Activated CD8-positive, alpha-beta T cell treated with anti-CD3 and anti-CD28 coated beads, Interleukin-2, amount 10 ng/mL, durations not matched to agents 7 days and 5 days (primary cell): ENCODE measurements at places on chromosomes 2 and 18. TPM values are rescaled to one million over a fixed set of nuclear protein-coding genes. Genes with fewer than 3 reads are reported as not detected.

DOK6 gene
- not detected for total RNA-seq

MTCL1 gene
- total RNA-seq, result 1.7 TPM

CARF gene
- total RNA-seq, result 8.5 TPM

SCYGR1 gene
- total RNA-seq, result not detected

DTYMK gene
- 103 TPM for total RNA-seq

GRCh38 chr2:9573013-9573720, 17.5 kb upstream of the ADAM17 start:
- no peaks in the 10 kb centered on the region for H3K36me3 ChIP-seq
- no peak overlapping the region for H3K27ac ChIP-seq
- no peaks in the 10 kb centered on the region for H3K27me3 ChIP-seq
- no peak overlapping the region for H3K4me3 ChIP-seq

GRCh38 chr18:41695441-41695840, 259.6 kb upstream of the PIK3C3 start:
- no peak overlapping the region for H3K4me3 ChIP-seq
- DNase-seq, result no peak
- no peaks in the 10 kb centered on the region for H3K27me3 ChIP-seq
- no peaks in the 10 kb centered on the region for H3K36me3 ChIP-seq
- peaks cover 4% of the 10 kb centered on the region for H3K4me1 ChIP-seq

DNA sequence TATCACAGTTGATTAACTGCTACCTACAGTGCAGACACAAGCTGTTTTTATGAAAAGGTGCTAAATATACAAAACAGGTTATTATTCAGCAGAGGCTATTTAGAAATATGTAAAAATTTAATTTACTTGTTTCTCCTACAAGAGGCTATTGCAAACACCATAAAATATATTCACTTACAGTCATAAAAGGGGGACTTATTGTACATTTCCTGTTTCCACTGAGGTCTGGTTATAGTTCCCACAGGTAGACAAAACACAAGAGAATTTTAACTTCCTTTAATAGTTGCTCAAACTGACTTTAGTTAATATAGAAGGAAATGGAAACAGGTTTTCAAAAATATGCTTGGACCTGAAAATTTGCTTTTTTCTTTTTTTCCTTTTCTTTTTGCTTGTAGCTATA, 40.0 kb upstream of the FRZB start:
- no peaks in the 10 kb centered on the region for H3K36me3 ChIP-seq
- DNase-seq, result no peak
- H3K4me3 ChIP-seq, result no peak overlapping the region

GRCh38 chr2:171513719-171514160, 8.5 kb upstream of the CYBRD1 start:
- H3K36me3 ChIP-seq, result no peaks in the 10 kb centered on the region
- no peak overlapping the region for H3K4me3 ChIP-seq
- peaks cover 4% of the 10 kb centered on the region for H3K27me3 ChIP-seq
- peaks cover 6% of the 10 kb centered on the region for H3K4me1 ChIP-seq
